ENCODE measurements at places on chromosomes 7 and 10.
A peak's percentile ranks its signal among the peaks of the same experiment; 100 is the strongest.

- DNase-seq, result no peak
Measured at GRCh38 chr7:21260939-21261338, 166.9 kb upstream of the SP4 start.

DNA sequence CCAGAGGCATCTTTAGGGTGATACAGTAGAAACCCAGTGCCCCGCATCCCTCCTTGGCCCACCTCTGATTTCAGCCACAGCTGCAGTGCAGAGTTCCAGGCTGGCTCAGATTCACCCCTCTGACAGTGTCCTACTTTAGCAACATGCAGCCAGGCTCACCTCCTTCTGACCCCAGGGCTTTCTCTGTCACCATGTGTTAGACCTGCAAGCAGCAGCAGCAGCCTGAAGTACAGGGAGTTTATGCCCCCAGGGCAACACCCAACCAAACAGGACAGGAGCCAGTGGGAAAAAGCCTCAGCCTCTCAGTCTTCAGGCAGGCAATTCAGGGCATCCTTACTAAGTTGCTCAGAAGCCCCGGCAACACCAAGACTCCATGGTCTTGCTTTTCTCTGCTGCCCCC is 109.0 kb upstream of the PLXNA4 start:
- no peak for DNase-seq

- no peak for DNase-seq
Measured at GRCh38 chr10:86085686-86086085, 280.9 kb downstream of the GRID1 start.

GRCh38 chr7:17854261-17855047 is 85.8 kb downstream of the SNX13 start:
- DNase-seq, result no peak

GRCh38 chr10:129761981-129762956 is 201.8 kb downstream of the EBF3 start:
- no peak for DNase-seq

GRCh38 chr10:20535897-20536881 is 360.9 kb downstream of the NEBL start:
- DNase-seq, result no peak

DNA sequence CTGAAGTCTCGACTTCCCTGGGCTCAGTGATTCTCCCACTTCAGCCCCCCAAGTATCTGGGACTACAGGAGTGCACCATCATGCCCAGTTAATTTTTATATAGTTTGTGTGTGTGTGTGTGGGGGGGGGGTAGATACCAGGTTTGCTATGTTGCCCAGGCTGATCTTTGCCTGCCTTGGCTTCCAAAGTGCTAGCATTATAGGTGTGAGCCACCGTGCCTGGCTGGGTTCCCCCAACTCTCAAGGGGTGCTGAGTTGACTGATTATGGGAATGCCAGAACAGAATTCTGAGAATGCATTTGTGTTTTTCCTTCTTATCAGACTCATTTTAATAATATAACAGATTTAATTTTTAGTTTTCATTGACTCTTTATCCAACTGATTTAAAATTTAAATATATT is 19.5 kb downstream of the RPA3 start:
- DNase-seq, result no peak

GRCh38 chr10:116154651-116155050 is 118.4 kb downstream of the GFRA1 start:
- DNase-seq, result no peak

DNA sequence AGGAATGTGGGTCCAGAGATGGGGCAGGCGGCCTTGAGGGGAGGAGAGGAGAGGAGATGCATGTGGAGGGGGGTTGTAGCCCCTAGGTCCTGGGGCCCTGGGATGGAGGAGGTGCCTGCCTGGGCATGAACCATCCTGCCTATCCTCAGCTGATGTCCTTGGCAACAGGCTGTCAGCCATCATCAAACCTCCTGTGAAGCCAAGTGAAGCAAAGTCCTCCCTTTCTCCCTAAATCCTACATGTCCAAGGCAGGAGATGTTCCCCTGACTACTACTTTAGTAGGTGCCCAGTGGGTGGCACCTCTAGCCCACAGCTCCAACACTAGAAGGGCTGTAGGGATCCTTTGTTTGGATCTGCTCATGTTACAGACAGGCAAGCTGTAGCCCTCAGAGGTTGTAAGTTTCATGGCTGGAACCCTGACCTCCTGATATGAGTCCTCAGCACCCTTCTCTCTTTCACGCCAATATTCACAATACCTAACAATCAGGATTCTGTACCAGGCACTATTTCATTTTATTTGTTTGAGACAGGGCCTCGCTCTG is 66.6 kb upstream of the SYPL1 start:
- no peak for DNase-seq

DNA sequence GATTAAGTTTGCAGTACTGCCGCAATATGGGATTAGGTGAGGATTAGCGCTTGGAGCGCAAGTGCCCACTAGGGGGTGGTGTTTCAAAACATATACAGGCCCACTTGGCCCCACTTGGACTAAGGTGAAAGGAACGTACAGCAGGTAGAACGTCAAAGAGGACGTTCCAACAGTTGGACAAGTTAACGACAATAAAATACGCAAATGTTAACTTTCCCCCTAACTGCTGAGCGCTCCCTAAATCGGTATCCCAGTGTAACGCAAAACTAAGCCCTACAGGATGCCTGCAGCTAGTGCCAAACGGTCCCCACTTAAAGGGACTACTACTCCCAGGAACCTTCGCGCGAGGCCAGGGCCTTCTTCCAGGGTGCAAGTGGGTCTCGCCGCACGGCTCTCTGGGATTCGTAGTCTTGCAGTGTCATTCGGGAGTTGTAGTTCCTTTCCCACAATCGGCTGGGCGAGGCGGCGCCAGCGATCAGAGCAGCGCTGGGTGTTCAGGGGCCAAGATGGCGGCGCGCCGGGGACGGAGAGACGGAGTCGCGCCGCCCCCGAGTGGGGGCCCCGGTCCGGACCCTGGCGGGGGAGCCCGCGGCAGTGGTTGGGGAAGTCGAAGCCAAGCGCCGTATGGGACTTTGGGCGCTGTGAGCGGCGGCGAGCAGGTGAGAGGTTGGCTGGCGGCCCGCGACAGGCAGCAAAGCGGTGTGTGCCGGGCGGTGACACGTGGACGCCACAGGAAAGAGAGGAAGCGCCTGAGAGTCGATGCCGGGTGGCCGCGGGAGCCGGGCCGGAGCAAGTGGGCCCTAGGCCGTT is at the start of gene PPRC1:
Gene PPRC1, plus strand, starts transcription at position 478 of the 810 bp plus-strand sequence. Its CDS starts 29 bp downstream, at position 507.
- DNase-seq, result peak; percentile 96

DNA sequence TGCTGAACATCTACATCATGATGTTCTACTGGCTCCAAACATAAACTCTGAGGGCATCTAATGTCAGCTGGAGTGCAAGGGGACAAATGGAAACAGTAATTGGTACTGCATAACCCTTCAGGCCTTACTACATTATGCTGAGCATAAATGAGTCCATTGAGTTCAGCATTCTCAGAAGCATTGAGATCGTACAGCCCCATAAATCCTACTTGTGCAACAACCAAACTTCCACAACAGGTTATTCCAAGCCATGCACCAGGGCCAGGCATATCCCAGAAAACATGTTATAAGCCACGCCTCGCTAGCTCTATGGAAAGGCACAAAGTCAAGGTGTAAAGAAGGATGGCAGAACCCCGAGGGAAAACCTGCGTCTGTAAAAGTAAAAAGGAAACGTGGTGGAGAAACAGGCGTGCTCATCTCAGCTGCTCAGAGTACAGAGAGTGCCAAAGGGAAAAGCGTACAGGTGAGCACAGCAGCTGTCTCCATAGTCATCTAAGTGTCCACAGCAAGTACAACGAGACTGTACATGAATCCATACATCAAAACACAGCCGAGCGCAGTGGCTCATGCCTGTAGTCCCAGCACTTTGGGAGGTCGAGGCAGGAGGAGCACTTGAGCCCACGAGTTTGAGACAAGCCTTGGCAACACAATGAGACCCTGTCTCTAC is 124.6 kb downstream of the PARD3 start:
- DNase-seq, result no peak

GRCh38 chr10:6543431-6544005 is 36.6 kb downstream of the PRKCQ start:
- peak; percentile 77 for DNase-seq

- DNase-seq, result no peak
Measured at GRCh38 chr7:41046776-41047175, 656.1 kb downstream of the INHBA start.

- no peak for DNase-seq
Measured at GRCh38 chr7:134892963-134893362, 93.3 kb upstream of the AGBL3 start.

- no peak for DNase-seq
Measured at GRCh38 chr7:132488634-132489302, 87.5 kb downstream of the PLXNA4 start.

DNA sequence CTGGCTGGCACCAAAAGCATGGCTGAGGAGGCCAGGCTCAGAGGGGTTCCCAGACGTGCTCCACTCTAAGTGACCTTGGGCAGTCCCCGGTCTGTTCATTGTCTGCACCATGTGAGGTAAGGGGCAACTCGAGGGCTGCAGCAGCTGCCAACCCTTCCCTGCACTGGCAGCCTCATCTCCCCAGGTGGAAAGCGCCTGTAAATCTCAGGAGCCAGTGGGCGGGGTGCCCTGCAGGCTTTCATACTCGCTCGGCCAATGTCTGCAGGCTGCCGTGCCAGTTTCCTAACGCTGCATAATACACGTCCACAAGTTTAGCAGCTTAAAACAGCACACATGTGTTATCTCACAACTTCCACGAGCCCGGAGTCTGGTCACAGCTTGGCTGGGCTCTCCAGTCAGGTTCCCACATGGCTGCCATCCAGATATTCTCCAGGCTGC is 12.6 kb upstream of the GDF10 start:
- no peak for DNase-seq

GRCh38 chr10:52752801-52753445 is 19.7 kb downstream of the MBL2 start:
- no peak for DNase-seq

DNA sequence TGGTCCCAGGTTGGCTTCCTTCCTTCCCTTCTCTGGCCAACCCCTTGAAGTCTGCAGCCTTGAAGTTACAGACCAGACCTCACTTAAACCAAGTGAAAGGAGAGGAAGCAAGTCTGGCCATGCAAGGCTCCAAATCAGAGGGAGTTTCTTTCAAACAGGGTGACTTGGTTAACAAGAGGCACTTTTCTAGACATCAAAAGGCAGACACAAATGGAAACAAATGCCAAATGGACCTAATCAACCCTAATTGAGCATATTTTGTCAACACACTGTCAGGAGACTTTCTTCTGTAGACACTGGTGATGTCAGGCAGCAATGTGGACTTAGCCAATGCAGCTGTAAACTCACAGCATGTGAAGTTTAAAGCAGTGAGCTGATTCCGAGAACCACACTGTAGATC is 282.7 kb upstream of the FZD8 start:
- DNase-seq, result no peak

DNA sequence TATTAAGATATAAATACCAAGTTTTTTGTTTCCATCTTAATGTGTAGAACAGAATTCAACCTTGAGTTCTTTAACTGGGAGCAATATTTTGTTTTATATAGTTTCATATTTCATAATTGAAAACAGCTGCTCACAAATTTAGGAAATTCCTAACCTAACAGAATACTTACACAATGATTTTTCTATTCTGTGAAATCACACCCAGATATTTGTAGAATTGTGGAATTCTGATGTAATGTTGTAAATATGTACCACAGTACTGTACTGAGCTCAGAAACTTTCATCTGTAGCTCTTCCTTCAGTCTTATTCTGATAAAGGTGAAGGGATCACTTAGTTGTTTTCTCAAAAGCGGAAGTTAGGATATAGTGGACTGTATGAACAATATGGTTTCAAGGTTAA is 143.4 kb upstream of the GLI3 start:
- DNase-seq, result no peak

DNA sequence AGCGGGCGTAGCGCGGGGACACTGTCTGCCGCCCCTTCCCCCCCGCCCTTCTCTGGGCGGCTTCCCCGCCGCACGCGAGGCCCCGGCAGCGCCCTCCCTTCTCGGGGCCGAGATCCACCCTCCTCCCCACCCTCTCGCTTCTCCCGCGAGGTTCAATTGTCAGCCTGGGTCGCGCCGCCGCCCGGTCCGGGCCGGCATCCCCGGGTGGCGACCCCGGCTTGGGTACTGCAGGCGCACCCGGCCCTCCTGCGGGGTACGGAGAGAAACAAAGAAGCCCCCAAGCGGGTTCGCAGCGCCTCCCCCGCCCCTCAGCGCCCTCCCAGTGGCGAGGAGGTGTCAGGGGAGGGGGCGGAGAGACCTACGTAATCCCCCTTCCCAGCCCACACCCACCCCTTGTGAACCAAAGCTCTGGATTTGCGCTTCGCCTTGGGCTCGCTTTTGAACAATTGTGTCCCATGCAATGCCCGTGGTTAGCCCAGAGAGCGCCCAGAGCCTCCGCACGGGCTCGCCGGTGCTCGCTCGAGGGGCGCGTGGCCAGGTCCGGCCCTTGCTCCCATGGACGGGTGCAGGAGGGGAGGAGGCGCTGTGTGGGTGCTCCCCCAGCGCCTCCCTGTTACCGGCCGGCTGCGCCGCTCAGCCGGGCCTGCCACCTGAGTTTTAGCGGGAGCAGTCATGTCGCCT is 634 bp downstream of the HECW1 start:
- DNase-seq, result no peak

DNA sequence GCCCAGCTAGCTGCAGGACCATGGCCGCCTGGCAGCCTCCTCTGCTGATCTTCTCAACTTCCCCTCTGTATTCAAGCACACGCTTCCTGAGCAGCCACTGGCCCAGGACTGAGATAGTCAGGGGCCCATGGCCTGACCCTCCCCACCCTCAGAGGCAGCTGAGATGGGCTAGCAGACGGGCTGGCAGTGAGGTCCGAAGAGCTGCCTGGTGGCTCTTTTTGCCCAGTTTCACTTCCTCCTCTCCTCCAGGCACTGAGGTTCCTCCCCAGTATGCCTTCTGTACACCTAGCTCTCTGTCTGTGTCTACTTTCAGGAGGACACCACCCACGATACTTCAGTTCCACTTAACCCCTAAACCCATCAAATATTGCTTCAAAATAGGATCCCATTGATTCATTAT is 395.6 kb downstream of the TNS3 start:
- no peak for DNase-seq

DNA sequence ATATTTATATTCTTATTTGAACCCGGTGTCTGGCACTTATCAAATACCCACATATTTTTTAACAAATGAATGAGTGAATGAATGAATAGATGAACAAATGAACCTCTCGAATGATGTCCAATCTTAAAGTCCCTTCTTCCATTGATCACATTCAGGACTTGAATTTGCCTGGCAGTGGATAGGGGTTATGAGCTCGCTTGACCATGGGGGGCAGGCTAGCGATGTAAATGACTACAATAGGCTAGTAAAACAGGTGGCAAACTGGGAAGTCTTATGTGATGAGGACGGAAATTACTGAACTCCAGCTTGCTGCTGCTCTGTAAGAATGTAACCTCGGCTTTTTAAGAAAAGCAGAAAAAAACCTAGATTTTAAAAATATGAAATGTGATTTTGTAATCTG is 247.7 kb upstream of the DKK1 start:
- no peak for DNase-seq

DNA sequence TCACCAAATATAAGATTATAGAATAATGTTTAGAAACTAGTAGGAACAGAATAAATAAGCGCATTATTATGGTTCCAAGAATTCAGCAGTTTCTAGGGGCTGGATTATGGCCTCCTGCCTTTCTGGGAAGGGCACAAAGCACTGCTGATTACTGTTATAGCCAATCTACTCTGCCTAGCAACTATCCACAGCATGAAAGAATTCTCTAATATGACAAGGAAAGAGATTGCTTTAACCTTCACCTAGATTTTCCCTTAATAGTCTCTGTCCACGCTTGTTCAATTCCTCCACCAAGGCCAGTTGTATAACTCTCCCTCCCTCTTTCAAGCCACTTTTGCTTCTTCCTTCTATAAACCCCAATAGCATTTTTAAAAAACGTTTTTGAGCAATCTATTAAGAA is 1033.6 kb upstream of the LRRTM3 start:
- no peak for DNase-seq

- DNase-seq, result no peak
Measured at GRCh38 chr10:87090779-87091178, 3.9 kb downstream of the GLUD1 start.
